ENCODE measurements at places on chromosomes 7 and 10.

DNA sequence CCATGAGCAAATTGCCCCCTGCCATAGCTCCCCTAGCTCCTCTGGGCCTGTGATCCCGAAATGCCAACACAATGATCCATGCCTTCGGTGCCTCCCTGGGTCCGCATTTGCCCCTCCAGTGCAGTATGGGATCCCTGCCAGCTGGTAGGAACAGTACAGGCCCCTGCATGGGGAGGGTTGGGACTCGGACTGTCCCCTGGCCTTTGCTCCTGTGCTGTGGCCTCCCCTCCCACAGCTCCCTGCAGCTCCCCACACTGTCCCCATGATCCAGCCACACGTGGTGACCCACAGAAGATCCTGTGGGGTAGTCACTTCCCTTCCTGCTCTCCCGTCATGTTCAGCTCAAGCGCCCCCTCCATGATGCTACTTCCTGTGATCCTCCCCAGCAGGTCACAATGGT, 140.3 kb downstream of the MAPK8 start:
- no peak for DNase-seq

- no peak for DNase-seq
Observed at GRCh38 chr7:91288208-91288824, 24.1 kb downstream of the FZD1 start.

- DNase-seq = no peak
Observed at GRCh38 chr7:32062150-32062549, 8.1 kb downstream of the PDE1C start.

DNA sequence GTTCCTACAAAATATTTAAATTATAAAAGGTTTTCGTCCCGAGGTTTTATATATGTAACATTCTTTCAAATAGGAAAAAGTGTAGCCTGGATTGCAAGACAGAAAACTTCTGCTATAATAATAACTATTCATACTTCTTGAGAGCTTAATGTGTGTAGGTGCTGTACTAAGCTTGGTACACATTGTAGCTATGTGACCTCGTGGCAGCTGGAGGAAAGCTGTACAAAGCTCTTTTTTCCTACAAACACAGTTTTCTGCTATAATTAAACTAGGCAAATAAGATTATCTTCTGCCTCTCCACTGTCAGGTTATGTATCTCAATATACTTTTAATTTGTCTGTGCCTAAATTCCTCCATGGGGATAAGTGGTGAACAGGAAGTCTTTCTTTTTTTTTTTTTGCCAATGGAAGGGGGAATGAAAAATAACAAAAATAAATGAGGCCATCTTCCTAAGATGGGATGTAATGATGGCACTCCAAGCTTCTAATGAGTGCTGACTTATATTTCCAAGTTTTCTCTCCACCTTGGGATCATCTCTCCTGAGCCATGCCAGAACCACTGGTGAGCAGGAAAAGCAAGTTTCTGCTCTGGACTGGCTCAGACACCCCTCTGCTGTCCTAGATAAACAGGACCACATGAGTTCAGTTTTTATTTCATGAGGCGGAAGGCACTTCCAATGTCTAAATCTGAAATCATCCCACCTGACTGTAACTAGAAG, 9.9 kb downstream of the SGMS1 start:
- no peak for DNase-seq

DNA sequence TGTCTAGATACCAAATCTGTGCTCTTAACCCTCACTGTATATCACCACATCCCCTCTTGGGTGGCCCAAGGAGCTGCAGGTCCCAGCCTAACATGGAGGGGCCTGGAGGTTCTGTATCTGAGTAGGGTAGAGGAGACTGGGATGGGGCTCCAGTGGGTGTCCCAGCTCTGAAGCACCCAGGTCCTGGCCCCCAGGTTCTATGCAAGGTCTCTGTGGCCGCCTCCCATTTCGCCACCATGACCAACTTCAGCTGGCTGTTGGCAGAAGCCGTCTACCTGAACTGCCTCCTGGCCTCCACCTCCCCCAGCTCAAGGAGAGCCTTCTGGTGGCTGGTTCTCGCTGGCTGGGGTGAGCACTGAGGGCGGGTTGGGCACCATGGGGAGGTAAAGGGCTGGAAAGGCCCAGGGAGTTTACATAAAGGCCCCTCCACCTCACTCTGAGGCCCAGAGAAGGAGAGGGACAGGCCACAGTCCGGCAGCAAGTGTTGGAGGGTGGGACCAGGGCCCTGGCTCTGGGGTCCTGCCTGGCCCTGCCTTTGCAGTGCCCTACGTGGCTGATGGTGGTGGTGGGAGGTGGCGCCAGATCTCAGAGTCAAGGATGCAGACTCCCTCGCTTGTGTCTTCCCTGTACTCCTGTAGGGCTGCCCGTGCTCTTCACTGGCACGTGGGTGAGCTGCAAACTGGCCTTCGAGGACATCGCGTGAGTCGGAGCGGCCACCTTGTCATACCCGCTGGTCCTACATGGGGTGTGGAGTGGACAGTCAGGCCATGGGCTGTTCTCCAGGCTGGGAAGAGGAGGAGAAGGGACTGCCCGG, 10.2 kb downstream of the GHRHR start:
- DNase-seq = no peak

- DNase-seq = no peak
Observed at GRCh38 chr7:130298544-130299326, 5.8 kb downstream of the CPA4 start.

GRCh38 chr10:778626-779330, 89.3 kb upstream of the DIP2C start:
- DNase-seq = no peak

DNA sequence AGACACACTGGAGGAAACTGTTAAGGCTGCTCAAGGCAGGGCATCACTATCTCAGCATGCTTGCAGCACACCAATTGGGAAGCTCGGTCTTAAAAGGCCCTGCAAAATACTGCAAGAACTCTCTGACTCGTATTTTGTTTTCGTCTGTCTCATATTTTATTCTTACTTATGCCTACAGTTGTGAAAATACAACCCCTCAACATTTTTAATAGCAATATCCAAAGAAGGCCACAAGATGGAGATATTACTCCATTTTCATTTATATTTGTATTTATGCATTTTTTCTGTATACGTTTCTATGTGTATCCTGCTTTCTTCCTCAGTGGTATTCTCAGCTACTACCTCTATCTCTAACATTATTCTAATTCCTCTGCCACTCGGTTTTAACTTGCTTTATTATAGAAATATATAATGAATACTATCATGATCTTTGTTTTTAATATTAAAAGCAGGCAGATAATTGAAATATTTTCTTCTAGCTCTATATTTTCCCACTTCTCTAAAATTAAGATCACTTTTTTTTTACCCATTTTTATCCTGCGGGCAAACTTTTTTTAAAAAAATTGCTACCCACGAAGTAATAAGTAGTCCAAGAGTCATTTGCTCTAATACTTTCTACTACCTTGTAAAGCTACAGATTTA, 10.0 kb downstream of the DNAJC1 start:
- no peak for DNase-seq

DNA sequence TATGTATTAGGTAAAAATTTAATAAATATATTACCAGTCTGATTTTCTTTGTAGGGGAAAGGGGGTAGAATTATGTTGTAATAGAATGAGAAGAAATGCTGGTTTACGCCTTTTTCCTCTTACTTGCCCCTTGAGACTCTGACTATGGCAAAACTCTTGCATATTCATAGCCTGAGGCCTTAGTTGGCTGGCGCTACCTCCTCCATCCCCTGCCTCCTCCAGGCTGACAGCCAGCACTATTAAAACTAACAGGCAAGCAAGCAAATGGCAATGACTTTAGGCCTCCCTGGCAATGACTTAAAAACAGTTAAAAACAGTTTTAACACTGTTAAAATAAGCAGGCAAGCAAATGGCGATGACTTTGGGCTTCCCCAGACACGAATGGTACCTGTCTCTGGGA, 14.4 kb downstream of the PKD2L1 start:
- no peak for DNase-seq

GRCh38 chr7:23653942-23654341, 26.1 kb upstream of the FAM221A start:
- no peak for DNase-seq

- no peak for DNase-seq
Observed at GRCh38 chr10:59090817-59091622, 85.4 kb upstream of the PHYHIPL start.

DNA sequence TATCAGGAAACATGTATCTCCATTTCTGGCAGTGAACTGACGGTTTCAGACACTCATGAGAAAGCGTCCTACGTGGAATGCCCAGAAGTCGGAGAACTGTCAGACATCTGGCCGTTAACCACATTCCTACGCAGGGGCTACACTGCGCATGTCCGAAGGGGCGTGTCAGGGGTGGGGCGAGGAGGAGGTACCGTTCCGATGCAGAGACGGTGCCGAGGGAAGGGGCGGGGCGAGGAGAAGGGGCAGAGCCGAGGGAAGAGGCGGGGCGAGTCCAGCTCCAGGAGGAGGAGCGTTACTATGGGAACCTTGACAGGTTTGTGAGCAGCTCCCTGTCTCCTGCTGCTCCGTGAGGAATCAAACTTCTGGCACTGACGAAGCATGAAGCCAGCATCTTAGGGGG, 366.9 kb upstream of the NUPR2 start:
- DNase-seq = no peak

GRCh38 chr10:125226005-125226404, 65.6 kb upstream of the CTBP2 start:
- DNase-seq = no peak

- no peak for DNase-seq
Observed at GRCh38 chr7:116981939-116982338, 28.6 kb downstream of the ST7 start.

- DNase-seq = no peak
Observed at GRCh38 chr10:8037199-8037801, 17.2 kb upstream of the GATA3 start.

GRCh38 chr10:23053036-23053435, 42.3 kb upstream of the MSRB2 start:
- DNase-seq = no peak

GRCh38 chr10:110852947-110853346, 18.8 kb upstream of the PDCD4 start:
- DNase-seq = no peak

- no peak for DNase-seq
Observed at GRCh38 chr7:157001920-157002818, 8.3 kb downstream of the MNX1 start.

- no peak for DNase-seq
Observed at GRCh38 chr10:24324651-24325050, 115.7 kb downstream of the KIAA1217 start.

- no peak for DNase-seq
Observed at GRCh38 chr7:24715661-24716479, 41.4 kb downstream of the GSDME start.

GRCh38 chr10:129605266-129605985, 138.4 kb downstream of the MGMT start:
- no peak for DNase-seq

DNA sequence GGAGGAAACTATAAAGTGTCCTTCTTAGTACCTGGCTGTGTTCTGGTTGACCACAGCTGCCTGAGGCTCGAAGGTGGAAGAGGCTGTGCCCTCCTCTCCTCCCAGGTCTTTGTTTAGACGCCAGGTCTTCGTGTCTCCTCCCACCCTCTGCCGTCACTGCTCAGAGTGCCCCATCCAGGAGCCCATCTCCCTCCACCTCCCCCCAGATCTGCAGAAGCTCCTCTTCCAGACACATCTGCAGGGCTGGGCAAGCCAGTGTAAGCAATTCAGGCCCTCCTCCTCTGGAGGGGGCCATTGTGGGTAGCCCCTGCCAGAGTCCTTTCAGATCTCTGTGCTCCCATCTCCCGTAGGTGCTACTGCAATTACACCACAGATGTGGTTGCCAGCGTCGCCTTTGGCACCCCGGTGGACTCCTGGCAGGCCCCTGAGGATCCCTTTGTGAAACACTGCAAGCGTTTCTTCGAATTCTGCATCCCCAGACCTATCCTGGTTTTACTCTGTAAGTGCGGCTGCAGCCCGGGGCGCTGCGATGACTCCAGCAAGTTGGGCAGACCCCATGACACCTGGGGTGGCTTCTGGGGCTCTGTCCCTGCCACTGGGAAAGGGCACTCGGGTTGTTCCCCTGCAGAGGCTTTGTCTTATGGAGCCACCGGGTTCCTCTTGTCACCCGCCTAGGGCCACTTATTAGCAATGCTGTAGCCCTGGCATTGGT, 107.5 kb downstream of the PARP12 start:
- DNase-seq = no peak

GRCh38 chr10:110225441-110225755, 18.0 kb downstream of the MXI1 start:
- DNase-seq = no peak

- DNase-seq = no peak
Observed at GRCh38 chr10:111085690-111086353, 9.0 kb downstream of the ADRA2A start.

- DNase-seq = no peak
Observed at GRCh38 chr10:70659306-70659705, 13.0 kb upstream of the ADAMTS14 start.

GRCh38 chr10:63384001-63384400, 81.8 kb downstream of the JMJD1C start:
- DNase-seq = no peak

DNA sequence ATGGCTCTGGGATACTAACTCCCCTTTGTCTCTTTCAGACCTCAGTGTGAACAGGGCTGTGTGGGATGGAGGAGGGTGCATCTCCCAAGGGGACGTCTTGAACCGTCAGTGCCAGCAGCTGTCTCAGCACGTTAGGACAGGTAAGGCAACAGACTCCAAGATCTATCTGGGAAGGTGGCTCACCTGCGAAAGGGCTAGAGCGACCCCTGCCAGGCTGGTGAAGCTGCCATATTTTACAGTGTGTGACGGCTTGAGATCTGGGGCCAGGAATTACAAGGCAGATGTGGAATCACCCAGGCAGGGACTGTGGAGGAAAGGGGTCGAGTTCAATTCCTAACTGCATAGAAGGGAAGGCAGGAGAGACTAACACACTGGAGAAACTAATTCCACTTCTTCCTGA, 11.2 kb downstream of the MUC17 start:
- DNase-seq = no peak

- DNase-seq = no peak
Observed at GRCh38 chr10:103951183-103951582, 15.8 kb upstream of the SLK start.

- no peak for DNase-seq
Observed at GRCh38 chr10:107436568-107436967, 272.1 kb upstream of the SORCS1 start.

DNA sequence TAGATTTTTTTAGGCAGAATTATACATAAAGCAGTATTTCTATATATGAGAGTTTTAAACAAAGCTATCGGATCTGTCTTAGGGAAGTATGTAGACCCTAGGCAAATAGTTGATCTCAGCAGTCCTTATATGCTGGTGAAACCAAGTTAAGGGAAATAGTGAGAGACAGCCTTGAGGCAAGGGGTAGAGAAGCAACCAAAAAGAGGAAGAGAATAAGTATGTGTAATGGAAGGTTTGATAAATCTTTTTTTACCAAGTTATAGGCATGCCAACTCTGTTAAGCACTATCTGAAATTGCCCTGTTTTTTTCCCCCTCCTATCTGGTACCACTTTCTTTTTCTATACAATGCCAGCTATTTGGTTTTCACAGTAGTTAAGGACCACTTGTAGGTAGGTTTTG, 19.9 kb downstream of the SPAG6 start:
- DNase-seq = no peak

GRCh38 chr7:37093257-37093656, 355.4 kb downstream of the ELMO1 start:
- DNase-seq = no peak

GRCh38 chr7:100684534-100685042, 9.5 kb downstream of the GIGYF1 start:
- no peak for DNase-seq

GRCh38 chr10:31606841-31607240, 287.8 kb downstream of the ZEB1 start:
- no peak for DNase-seq

- DNase-seq = no peak
Observed at GRCh38 chr7:134022286-134022911, 104.7 kb upstream of the LRGUK start.
